ENCODE measurements at places on chromosomes 3 and 15.

DNA sequence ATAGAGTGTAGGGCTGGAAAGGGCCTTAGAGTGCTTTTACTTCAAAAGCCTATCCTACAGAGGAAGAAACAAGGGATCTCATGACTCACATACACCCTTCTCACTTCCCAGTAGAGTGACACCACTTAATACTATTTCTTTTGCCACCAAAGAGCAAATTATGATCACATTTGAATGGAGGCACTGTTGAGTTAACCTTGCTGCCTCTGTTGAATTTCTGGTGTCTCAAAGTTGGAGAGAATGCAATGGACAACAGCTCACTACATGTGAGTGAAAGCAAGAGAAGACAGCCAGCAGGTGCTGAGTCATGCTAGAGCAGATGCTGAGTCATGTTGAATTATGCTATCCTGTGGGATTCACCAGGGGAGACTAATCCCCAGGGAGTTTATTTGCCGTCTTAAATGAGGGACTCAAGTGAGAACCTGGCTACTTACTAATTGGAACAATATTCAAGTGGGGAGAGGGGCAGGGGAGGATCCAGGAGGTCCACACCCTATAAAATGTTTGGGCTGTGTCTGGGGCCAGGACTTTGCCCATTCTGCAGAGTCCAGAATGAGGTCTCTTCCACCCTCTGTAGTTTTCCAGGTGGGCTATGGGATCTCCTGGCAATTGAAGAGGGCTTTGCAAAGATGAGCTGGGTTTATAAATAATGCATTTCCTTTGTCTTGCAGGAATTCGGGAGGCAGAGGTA is 35.8 kb downstream of the ST8SIA2 start:
- DNase-seq = peak; percentile 46

DNA sequence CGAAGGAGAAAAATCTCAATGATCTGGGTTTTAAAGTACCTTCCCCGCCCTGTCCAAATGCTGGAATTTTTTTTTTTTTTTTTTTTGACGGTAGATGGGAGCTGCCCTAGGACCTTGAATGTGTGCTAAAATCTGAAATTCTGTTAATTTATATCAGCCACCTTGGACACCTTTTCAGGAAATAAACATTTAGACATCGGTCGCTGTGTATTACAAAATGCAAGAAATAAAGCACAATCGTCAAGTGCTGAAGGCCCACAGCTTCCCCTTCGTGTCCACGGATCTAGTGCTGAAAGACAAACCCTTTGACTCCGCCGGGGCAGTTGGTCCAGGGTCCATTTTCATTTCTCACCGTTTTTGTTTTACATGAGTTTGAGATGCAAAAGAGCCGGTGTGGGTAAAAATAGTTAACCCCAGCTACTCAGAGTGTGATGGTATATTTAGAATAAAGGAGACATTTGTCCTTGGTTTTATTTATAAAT is 90.2 kb upstream of the CHD2 start:
- no peak for DNase-seq

DNA sequence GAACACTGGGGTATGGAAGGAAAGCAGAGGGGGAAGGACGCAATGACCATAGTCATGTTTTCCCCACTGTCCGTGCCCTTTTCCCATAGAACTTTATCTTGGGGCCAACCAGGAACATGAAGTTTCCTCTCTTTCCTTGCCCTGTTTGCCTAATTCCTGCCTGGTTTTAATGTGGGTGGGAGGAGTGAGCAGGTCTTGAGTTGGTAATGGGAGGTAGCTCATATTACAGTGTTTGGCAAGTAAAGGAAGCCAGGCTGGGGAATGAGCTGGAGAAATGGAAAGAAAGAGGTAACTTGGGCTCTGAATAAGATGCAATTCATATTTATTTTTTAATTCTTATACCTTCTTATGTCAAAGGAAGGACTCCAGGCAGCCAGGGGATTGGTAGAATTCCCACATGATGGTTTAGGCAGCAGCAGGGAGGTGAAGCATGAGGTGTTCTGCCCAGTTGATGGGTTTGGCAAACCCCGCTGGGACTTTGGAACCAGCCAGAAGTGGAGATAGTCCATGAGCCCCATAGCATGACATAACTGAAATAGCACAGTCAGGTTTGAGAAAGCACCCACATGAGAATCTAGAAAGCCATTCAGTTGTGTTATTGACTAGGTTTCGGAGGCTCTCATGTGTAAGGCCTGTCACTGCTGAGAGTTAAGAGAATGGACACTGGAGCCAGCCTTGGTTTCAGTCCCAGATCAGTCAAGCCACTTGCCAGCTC is 60.0 kb downstream of the CCK start:
- no peak for DNase-seq

DNA sequence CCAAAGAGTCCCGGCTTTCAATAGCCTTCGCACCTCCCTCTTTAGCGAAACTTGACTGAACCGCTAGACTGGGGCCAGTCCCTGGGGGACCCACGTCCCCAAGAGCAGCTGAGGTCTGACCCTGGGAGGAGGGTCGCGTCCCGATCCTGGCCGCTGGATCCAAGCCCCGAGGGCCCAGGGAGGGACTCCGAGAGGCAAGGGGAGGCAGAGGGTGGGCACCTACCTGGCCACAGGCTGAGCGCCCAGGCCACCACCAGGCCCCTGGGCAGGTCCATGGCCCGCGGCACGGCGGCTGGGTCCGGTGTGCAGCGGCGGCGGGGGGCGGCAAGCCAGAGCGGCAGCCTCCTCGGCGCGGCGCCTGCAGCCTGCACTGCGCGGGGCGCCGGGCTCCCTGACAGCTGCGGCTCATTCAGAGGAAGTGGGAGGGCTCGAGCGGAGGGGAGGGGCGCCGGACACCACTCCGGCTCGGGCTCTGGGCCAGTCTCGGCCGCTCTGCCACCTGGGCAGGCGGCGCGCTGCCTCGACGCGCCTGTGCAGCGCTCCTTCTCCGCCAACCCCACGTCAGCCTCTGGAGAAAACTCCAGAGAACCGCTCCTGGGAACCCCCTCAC is at the start of gene ITGA11:
Gene ITGA11, minus strand, starts transcription at position 372 of the 610 bp plus-strand sequence. Its CDS starts 97 bp downstream, at position 275.
- no peak for DNase-seq

DNA sequence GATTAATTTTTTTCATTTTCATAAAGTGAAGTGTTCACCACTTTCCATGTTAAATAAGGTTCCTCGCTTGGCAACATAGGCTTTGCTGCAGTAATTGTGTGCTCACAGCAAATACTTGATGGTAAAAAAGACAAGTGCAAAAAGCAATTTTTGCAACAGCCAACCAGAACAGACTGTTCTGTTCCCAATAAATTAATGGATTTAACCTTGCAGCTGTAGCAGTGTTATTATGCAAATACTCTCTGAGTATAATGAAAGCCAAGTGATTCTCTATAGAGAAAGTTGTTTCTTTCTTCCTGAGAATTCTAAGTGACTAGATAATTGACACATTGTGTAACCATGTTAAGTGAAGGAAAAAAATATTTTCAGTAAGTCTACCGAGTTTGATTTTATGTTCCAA is 183.7 kb upstream of the NAALADL2 start:
- no peak for DNase-seq

DNA sequence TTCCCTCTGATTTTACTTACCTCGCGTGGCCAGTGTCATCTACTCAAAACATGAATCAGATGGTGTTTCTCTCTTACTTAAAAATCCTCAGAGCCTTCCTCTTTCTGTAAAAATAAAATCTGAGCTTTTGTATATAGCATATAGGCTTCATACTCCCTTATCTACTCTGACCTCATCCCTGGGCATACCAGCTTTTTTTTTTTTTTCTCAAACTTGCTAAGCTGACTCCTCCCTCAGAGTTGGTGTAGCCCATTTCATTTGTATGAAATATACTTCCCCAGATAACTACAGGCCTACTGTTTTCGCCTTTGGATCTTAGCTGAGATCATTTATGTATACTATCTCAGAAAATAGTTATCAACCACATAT is 648.9 kb upstream of the ALCAM start:
- DNase-seq = no peak

DNA sequence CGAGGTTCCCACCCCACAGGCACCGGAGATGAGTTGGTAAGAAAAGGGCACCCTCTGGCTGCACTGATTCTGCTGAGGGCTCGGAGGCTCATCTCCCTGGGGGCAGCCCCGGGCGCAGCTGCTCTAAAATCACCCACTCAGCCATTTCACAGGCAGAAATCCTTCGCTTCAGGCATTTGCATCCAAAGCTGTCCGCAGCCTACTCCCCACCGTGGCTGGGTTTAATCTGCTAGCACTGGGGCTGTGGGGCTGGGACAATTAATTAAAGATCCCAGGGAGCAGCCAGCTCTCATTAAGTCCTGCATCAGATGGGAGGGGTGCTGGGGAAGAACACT is 104.3 kb upstream of the PRR20G start:
- no peak for DNase-seq

DNA sequence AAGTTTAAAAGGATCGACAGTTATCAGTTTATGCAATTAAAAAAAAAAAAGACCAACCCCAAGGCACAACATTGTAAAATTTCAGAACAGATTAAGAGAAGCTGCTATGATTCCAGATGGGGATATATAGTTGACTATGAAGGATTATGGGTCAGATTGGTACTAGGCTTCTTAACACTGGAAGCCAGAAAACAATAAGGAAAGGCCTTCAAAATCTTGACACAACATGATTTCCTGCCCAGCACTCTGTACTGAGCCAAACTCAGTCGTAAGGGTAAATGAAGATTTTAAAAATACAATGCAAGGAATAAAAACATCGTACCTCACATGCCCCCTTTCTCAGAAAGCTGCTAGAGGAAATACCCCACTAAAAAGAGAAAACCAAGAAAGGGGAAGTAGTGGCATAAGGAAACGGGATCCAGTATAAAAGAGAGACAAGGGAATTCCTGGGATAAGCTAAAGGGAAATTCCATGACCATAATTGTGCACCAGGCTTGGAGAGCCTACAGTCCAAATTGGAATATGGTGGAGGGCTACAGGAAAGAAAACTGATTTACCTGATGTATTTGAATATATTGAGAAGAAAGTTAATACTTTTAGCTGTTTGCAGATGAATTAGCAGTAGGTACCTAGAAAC is 27.9 kb downstream of the PIAS1 start:
- DNase-seq = no peak

GRCh38 chr3:171824116-171824515 is 13.8 kb upstream of the PLD1 start:
- DNase-seq = no peak

DNA sequence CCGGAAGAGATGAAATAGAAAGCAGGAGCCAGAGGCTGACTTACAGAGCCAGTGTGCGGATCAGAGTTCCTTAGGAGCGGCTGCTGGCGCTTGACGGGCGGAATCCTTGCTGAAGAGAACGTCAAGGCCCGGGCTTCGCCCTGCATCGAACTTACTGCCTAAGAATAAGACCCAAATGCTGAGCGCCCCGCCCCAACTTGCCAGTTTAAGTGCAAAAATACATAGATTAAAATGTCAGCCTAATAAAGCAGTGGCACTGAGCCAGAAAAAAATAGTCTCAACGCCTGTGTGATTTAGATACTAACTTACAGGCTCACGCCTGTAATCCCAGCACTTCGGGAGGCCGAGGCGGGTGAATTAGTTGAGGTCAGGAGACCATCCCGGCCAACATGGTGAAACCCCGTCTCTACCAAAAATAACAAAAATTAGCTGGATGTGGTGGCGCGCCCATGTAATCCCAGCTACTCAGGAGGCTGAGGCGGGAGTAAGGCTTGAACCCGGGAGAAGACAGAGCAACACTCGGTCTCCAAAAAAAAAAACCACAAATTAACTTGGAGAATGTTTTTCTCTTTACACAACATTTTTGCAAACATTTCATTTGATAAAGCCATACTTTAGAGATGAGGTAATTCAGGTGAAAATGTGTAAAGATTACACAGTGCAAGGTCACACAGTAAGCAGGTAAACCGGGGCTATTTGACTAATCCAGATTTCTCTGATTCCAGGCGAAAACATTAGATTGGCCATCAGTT is 1.2 kb upstream of the UBP1 start:
- DNase-seq = peak; percentile 52

DNA sequence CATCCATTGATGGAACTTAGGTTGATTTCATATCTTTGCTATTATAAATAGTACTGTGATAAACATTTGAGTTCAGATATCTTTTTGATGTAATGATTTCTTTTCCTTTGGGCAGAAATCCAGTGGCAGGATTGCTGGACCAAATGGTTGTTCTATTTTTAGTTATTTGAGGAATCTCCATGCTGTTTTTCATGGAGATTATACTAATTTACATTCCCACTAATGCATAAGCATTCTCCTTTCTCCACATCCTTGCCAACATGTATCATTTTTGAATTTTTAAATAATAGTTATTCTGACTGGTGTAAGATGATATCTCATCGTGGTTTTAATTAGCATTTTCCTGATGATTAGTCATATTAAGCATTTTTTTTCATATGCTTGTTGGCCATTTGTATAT is 144.0 kb upstream of the SUCLG2 start:
- DNase-seq = no peak

DNA sequence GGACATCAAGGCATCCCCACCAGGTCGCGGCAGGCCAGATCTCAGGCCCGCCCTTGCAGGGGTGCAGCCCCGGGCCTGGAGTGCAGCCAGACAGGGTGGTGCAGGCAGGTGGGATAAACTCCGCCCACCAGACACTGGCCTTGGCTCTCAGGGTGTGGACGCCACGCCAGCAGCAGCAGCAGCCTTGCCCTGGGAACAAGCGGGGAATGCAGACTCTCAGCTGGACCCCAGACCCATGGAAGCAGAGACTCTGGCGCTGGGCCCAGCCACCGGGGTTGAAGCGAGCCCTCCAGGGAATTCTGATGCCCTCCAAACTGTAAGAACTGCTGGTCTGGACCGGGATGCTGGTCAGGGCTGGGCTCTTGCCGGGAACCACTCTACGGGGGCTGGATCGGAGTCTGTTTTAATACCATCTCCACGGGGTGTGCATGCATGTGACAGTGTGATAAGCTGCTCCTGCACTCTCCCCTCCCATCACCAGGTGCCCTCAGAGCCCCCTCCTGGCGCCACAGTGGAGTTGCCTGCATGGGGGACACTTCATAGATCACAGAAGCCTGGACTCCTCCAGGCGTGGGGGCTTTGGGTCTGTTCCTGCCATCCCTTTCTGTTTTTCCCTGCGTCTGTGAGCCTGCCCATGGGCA is 142.7 kb downstream of the NSMCE3 start:
- DNase-seq = no peak

DNA sequence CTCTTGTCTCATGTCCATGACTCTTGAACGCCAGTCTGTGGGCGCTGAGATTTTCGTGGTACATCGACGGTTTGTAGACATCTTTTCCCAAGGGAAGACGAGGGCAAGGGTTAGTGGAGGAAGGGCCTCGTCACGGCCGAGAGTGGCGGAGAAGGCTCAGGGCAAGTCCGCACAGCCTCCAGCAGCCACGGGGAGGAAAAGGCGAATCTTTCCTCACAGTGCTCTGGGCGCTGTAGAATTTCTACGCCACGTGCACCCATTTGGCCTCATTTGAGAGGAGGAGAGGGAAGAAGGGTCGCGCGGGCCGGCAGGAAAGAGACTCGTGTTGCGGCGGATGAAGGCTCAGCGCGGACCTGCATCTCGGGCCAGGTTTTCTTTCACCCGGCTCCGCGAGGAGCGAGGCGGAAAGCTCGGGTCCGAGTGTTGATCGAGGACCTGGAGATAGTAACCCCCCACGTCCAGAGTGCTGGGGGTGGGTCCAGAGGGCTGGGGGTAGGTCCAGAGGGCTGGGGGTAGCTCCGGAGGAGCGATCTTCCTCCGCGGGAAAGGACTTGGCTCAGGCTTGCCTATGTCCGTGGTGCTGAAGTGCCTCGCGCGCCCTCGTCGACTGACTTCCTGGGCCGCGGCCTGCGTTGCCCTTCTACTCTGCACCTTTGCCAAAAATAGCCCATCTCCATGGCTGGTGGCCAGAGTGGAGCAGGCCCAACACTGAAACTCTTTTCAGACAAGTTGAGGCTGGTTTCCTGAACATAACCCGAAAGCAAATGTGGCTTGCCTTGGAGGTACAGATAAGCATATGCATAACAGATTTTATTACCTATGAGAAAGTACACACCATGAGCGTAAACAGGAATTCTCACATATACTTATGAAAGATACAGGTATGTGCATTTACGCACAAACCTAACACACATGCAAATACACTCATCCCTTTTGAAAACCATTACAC is 1.1 kb downstream of the SLC35G2 start:
- no peak for DNase-seq

Data from retinal pigment epithelial cell (primary cell).